Heart left ventricle (tissue), 16 donors: ENCODE measurements at places on chromosomes 2 and 18. TPM values are rescaled to one million over a fixed set of nuclear protein-coding genes. Genes with fewer than 3 reads are reported as not detected.

RASGRP3 gene
- polyA plus RNA-seq = 17.7 TPM

RGPD8 gene
- 1.4 TPM for polyA plus RNA-seq

MC2R gene
- polyA plus RNA-seq = not detected

QPCT gene
- polyA plus RNA-seq = 1.3 TPM

ESPNL gene
- 0.27 TPM for polyA plus RNA-seq

AMER3 gene
- not detected for polyA plus RNA-seq

MYO5B gene
- polyA plus RNA-seq = 0.75 TPM

FSIP2 gene
- 0.11 TPM for polyA plus RNA-seq
